ENCODE measurements at places on chromosomes 1 and 21.

GRCh38 chr1:226215239-226215638 lies 8.2 kb upstream of the MIXL1 start:
- no peak for DNase-seq

DNA sequence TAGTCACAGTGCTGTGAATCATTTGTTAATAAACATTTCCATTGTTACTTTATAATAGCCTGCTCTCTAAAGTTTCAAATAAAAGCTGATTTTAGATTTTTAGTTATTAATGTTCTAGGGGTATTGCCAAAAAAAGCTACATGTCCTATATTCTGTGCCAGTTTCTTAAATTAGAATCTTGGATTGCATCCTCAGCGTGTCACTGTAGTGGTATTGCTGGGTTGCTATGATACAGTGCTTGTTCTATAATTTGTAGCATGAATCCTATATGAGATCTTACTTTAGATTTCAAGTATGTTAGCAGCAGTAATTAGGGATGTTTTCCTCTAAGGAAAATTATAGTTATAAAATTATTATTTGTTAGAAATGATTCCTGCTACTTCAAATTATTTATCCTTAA lies 16.4 kb downstream of the PPP2R5A start:
- DNase-seq = no peak

- DNase-seq = peak; percentile 62
Measured at GRCh38 chr1:109802136-109802900, 38.6 kb upstream of the EPS8L3 start.

- DNase-seq = no peak
Measured at GRCh38 chr1:33163621-33164519, 18.0 kb downstream of the TRIM62 start.

DNA sequence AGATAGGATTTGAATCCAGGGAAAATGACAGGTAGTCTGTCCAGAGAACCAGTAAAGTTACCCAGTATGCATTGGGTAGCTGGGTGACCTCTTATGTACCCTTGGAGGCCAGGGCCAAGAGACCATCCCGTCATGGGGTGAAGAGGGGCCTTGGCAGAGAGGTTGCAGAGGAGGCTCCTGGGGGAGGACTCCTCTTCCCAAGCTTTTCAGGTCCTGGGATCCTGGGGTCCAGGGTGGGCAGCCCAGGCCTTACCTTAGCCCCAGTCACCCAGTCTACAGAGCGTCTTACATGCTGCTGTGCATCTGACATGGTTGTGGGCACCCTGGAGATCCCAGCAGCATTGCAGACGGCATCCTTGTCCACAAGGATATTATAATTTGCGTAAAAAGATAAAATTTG lies 14.0 kb downstream of the PMF1 start:
- DNase-seq = no peak
